ENCODE measurements at places on chromosomes 5 and 9.

DNA sequence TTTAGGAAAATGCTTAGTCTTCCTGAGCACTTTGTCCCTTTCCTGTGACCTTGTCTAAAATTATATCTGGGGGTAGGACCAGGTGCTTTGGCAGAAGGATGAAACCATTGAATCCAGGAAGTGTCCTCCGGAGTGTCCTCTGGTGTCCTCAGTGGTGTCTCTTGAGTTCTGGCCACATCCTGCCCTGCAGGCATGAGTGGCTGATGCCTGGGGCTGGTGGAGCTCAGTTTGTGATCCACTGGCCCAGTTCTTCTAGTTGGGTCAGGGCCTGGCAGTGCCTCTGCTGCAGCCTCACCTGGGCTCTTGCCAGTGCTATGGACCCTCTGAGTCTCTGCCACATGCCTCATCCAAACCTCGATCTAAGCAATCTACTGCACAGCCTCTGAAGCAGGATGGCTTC lies 14.4 kb upstream of the TMED7 start:
- DNase-seq, result no peak

DNA sequence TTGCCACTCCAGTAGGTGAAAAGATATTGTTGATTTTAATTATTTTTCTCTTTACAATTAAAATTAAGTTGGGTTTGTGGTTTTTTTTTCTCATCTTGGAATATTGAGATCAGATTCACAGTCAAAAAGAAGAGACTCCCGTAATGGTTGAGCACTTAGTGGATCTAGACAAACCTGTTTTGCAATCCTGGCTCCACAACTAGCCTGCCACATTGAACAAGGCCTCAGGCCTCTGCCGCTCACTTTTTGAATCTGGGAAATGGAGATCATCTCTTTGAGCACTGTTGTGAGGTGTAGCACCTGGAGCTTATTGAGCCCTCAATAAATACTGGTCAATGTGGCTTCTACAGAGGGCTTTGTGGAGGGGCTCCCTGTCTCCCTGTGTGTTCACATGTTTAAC lies 37.1 kb upstream of the RARS1 start:
- DNase-seq, result no peak

- DNase-seq, result no peak
These were observed 17.7 kb downstream of the STK10 start for GRCh38 chr5:172170251-172170701.

GRCh38 chr5:113693701-113694100 lies 180.2 kb downstream of the YTHDC2 start:
- no peak for DNase-seq

GRCh38 chr9:21945606-21946005 lies 48.6 kb downstream of the CDKN2A start:
- DNase-seq, result no peak

DNA sequence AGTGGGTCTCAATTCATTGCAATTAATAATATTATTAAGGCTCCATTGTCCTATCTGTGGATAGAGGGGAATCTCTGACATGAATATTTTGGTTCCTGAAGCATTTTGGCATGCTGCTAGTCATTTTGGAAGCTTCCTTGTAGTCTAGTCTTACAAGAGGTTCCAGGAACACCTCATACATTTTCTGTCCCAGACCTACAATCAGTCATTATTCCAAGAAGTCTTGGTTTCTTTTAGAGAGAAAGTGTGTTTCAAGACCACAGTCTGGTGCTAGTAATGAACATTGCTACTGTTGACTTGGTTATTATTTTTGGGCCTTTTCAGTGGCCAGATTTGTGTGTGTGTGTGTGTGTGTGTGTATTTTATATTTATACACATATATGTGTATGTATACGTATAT lies 98.9 kb downstream of the ERCC6L2 start:
- no peak for DNase-seq

DNA sequence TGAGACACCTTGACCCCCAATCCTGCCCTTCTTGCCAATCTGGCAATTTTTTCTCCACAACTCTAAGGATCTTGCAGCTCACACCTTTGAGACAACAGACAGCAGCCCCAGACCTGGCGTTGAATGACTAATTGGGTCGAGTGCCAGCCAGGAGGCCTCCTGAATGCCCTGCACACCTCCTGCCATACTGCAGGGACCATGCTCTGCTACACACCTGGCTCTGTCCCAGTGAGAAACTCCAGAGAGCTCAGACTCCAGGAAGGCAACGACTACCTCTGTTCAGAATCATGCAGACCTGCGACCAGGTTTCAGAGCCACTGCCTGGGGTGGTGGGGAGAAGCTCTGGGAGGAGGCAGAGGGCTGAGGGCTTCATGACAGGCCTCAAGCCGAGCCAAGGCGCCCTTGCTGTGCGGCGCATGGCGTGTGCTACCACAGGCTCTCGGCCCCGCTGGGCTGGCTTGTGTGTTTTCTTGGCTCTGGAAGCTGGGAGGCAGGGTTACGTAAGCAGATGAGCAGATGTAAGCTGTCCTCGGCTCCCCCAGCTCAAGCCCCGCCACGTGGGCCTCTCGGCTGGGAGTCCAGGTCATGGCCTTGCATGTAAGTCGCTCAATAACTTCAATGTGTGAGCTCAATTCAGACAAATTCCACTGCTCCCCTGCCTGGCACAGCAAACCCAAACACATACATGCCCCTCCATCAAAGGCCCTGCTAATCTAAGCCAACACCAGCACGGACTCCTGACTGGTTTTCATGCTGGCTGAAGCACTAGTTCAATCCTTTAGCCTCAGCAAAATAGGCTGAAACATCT lies 27.5 kb downstream of the B4GALT1 start:
- DNase-seq, result peak; percentile 68

DNA sequence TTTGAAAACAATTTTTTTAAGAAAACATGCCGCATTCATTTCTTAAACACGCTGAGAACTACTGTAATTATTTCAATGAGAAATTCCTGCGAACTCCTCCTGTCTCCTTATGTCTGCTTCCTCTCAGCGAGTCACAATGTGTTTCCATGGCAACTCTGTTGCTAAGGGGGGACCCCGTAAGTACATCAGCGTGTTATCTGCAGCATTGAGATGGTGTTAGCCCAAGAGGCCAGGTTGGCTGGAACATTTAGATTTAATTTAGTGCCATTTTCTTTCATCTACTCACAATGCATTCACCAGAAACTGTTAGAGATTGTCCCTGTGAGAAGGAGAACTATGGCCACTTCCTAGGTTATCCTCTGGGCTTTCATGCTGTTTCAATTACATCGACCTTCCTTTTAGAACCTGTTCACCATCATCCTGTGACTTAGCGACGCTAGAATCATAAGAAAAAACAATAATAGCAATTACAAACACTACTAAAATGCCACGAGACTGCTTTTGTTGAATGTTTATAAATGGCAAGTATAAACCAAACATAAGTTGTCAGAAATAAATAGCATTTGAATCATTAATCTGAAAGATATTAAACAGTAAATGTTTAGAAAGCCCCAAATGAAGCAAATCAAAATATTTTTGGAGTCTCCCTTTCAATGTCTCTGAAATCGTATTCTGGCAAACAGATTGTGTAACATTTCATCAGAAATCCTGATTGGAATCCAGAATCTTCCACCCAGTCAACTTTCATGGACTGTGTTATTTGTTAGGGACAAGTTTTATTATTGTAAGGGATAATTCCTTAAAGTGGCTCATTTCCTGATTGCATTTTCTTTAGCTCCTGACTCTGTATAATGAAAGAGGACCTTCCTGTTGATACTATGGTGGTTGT lies 39.7 kb upstream of the SHC3 start:
- DNase-seq, result no peak

- no peak for DNase-seq
These were observed 2.5 kb downstream of the C1QTNF3 start for GRCh38 chr5:34040472-34040871.

DNA sequence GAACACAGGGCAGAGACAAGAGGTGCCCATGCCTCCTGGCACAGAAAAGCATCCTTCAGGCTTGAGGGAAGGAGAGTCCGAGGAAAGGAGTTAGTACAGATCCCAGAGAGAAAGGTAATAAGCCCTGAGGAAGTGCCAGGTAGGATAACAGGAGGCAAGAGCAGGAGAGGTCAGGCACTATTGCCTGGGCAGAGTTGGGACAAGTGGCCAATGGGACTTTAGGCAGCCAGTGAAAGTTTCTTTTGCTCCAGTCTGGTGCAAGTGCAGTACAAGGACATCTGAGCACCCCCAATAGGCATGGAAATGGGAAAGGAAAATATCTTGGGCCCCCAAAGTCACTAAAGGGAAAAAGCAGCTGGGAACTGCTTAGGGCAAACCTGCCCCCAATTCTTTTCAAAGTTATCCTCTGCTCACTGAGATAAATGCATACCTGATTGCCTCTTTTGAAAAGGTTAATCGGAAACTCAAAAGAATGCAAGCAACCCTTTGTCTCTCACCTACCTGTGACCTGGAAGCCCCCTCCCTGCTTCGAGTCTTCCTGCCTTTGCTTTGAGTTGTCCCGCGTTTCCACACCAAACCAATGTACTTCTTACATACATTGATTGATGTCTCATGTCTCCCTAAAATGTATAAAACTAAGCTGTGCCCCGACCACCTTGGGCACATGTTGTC lies 46.5 kb downstream of the ELOVL7 start:
- DNase-seq, result no peak

GRCh38 chr9:131198041-131198715 lies 72.8 kb downstream of the NUP214 start:
- DNase-seq, result no peak

GRCh38 chr9:125370786-125371185 lies 109.2 kb downstream of the GAPVD1 start:
- DNase-seq, result no peak

DNA sequence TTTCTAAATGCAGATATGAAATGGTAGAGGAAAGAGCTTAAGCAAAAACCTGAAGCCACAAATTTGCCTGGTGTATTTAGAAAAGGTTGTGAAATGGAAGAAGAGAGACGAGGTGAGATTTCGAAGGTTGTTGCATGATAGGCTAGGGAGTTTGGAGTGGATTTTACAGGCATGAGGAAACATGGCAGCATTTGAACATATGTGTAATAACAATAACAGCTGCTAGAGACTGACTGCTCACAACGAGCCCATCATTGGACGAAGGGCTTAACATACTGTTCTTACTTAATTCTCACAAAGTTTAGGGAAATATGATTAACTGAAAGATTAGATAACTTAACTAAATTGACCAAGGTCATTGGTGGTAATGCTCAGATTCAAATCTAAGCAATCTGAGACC lies 108.1 kb downstream of the JAKMIP2 start:
- DNase-seq, result no peak

DNA sequence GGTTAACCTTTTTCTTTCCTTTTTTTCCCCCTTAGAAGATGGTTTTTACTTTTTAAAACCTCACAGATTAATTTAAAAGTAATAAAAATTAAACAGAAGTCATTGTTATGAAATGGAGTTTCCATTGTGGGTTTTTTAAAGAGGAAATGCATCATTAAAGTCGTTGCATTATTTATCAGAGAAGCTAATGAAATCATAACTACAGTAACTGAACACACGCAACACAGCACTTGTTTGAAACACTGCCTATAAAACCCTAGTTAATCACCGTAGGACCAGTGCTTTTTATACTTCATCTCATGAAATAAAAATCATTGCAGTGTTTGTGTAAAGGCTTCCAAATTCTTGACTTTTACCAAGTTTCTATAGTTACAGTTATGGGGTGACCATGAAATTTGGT lies 82.4 kb upstream of the NTRK2 start:
- DNase-seq, result no peak

- no peak for DNase-seq
These were observed 4.3 kb downstream of the PRRC2B start for GRCh38 chr9:131398204-131398603.

DNA sequence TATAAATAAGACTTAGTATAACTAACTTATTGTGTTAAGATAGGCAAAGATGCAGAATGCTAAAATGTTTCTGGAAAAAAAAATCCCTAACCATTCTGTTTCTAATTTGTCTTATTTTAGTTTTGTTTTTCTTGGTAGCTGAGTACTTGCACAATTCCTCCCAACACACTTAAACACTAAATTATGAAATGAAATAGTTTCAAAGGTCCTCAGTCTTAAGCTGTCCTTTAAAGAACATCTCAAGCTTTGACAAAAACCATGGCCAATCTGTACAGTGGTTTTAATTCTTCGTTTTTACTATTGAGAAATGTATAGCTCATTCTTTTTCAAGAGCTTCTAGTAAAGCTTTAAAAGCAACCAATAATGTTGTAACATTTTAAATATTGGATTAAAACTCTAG lies 171.5 kb downstream of the EDIL3 start:
- no peak for DNase-seq

- DNase-seq, result no peak
These were observed 43.9 kb downstream of the OSTF1 start for GRCh38 chr9:75132244-75132643.

DNA sequence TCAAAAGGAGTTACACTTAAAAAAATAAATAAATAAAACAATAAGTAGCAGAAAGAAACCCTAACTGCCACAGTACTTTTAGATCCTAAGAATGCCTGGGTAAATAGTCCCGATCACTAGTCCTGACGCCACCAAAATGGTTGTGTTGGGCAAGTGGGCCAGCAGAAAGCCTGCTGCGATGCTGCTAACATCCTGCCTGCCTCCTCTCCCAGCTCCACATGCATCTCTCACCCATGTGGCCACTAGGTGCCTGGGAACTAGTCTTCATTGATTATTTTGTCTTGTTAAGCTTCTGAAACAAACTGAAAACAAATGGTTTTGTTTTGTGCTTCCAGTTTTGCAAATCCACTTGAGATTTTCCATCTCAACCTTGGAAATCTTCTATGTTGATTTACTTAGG lies 54.4 kb upstream of the TRAF1 start:
- DNase-seq, result no peak

GRCh38 chr9:84140535-84141101 lies 160.0 kb downstream of the RMI1 start:
- no peak for DNase-seq

DNA sequence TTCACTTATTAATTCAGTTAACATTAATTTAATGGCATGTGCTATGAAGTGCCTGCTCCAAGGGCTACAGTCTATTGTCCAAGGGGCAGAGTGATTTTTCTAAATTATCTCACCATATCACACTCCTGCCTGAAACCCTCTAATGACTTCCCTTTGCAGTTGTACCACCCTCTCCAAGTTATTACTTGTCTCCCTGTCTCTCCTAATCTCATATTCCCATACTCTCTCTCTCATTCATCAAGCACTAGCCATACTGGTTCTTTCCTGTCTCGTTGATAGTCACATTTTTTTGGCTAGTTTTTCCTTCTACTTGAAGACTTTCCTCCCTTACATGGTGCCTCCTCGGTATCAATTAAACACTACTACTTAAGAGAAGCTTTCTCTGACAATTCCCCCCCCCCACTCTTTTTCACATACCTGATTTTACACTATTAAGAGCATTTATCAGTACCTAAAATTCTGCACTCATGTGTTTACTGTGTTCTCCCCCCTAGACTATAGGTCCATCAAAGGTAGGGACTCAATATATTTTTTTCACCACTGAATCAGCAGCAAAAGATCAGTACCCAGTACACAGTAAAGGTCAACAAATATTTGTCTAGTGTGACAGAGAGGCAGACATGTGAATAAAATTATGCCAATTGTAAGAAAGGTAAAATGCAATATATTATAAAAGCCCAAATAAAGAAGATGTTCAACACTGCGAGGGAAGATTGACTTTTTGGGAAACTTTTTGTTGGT lies 19.0 kb downstream of the RICTOR start:
- DNase-seq, result no peak

GRCh38 chr5:125209650-125210049 lies 463.2 kb upstream of the ZNF608 start:
- DNase-seq, result no peak
